ENCODE measurements at places on chromosomes 11 and 22. TPM values are rescaled to one million over a fixed set of nuclear protein-coding genes. Genes with fewer than 3 reads are reported as not detected.

The AAMDC gene
- 37.4 TPM for total RNA-seq

The KRTAP5-8 gene
- not detected for total RNA-seq

The NLRP14 gene
- under 0.01 TPM for total RNA-seq

The OR51A4 gene
- not detected for total RNA-seq

The ELF5 gene
- not detected for total RNA-seq

The C11orf42 gene
- total RNA-seq, result not detected

The TRIM49 gene
- total RNA-seq, result not detected

The C22orf42 gene
- total RNA-seq, result not detected

The SCGB1D2 gene
- not detected for total RNA-seq

Data from myometrial cell (primary cell).